ENCODE measurements at places on chromosomes 5 and 9.
A peak's percentile ranks its signal among the peaks of the same experiment; 100 is the strongest.

GRCh38 chr9:113919382-113919781 is 43.3 kb downstream of the ZNF618 start:
- DNase-seq = no peak

GRCh38 chr9:17025281-17025680 is 109.6 kb upstream of the CNTLN start:
- no peak for DNase-seq

DNA sequence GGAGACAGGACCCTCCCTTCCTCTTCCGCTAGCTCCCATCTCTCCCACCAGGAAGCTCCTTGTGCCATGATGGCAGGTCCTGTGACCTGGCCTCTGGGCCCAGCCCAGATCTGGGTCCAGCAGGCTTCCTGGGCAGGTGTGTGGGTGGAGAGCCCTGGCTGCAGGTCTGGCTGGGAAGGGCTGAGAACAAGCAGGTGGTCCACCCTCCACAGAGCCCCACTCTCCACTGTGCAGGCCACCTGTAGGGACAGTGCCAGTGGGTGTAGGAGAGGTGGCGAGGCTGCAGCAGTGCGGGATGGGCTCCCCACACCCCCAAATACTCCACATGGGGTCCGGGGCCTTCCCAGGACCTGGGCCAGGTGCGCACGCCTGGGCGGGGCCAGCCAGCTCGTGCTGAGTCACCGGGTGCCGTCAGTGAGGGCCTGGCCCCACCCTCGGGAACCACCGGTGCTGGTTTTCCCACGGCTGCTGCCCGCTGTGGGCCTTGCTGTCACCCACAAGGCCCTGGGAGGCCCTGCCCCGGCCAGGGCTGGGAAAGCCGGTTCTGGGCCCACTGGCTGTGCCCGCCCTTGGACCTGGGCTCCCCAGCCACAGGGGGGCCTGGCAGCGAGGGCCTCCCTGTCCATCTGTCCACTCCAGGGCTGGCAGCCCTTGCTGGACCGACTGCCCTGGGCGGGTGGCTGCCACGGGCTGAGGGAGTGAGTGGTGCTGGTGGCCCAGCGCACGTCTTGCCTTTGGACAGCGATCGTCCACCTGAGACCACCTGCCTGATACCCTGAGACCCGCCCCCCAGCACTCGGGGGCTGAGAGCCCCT is 9.3 kb upstream of the NRARP start:
- DNase-seq = no peak

DNA sequence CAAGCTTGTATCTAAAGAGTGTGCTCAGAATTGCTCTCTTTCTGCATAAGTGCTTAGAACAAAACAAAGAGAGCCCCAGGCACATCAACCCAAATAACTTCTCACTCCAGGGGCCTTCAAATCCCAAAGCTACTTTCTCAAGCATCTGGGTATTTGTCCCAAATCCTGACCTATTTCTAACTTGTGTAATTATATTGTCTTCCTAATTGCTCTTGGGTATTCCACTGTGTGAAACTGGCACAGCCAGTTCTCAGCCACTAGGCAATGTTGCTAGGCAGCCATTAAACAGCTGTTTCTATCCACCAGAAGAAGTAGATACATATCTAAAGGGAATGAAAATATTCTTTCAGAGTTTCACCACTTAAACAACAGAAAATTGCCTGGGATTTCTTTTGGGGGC is 198.8 kb downstream of the PRELID2 start:
- DNase-seq = no peak

GRCh38 chr5:40399349-40399748 is 280.4 kb upstream of the PTGER4 start:
- no peak for DNase-seq

DNA sequence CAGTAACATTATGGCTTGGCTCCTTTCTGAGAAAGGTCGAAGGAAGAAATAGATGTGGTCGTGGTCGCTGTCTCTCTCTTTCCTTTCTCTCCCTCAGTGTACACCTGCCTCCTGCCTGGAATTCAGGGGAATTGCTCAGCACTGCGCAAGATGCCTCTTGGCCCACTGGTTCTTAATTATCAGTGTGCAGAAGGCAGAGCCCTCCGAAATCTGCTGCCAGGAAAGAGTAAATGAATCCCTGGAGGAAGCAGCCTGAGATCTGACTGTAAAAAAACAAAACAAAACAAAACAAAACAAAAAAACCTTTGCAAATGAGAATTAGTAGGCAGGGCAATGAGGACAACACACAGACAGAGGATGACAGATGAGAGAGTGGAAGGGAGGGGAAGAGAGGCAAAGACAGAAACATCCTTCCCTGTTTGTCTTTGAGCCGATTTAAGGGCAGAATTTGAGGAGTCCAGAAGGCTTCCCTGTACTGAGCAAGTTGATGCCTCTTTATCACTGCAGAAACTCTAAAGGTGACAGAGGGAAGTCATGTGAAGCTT is 113.8 kb upstream of the PUM3 start:
- DNase-seq = no peak

DNA sequence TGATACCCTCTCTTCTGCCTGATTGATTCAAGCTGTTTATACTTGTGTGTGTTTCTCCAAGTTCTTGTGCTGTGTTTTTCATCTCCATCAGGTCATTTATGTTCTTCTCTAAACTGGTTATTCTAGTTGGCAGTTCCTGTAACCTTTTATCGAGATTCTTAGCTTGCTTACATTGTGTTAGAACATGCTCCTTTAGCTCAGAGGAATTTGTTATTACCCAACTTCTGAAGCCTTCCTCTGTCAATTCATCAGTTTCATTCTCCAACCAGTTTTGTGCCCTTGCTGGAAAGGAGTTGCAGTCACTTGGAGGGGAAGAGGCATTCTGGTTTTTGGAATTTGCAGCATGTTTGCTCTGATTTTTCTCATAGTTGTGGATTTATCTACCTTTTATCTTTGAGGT is 126.2 kb upstream of the FTMT start:
- DNase-seq = no peak

GRCh38 chr5:153276151-153276550 is 214.3 kb upstream of the GRIA1 start:
- DNase-seq = no peak

- DNase-seq = no peak
These were observed 27.7 kb downstream of the CLTA start for GRCh38 chr9:36218411-36218901.

DNA sequence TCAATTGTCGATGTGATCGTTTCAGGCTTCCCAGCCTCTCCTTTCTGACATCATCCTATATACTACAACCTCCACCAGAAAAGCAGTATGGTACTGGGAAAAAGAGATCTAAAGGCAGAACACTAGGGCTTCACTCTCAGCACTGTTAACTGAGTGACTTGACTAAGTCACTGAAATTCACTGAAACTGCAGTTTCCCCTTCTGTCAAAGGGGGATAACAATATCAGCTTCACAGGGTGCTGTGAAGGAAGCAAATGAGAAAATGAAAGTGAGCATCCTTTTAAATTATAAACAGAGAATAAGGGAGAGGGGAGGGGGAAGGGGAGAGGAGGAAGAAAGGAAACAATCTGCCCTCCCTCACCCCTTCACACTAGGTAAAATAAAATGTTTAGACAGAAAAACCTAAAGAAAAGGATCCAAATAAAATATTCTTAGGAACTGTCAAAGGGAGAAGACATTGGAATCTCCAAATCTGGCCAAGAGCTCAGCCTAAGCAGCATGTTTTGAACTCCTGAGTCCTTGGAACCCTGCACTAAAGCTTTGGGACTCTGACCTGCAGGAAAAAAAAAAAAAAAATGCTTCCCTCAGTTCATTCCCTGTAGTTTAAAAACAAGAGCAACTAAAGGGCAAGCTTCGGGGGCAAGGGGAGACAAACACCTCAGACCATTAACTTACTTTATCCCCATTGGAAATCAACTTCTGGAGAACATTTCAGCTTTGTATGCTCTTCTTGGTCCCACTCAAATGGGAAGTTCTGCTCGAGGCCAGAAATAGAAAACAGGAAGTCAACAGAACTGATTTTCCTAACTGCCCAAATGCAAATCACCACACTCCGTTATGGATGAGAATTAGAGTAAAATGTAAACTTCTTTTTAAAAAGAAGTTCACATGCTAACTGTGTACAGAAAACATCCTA is 178.3 kb downstream of the DEPDC1B start:
- DNase-seq = no peak

- no peak for DNase-seq
These were observed 56.6 kb downstream of the SMC5 start for GRCh38 chr9:70315389-70315788.

DNA sequence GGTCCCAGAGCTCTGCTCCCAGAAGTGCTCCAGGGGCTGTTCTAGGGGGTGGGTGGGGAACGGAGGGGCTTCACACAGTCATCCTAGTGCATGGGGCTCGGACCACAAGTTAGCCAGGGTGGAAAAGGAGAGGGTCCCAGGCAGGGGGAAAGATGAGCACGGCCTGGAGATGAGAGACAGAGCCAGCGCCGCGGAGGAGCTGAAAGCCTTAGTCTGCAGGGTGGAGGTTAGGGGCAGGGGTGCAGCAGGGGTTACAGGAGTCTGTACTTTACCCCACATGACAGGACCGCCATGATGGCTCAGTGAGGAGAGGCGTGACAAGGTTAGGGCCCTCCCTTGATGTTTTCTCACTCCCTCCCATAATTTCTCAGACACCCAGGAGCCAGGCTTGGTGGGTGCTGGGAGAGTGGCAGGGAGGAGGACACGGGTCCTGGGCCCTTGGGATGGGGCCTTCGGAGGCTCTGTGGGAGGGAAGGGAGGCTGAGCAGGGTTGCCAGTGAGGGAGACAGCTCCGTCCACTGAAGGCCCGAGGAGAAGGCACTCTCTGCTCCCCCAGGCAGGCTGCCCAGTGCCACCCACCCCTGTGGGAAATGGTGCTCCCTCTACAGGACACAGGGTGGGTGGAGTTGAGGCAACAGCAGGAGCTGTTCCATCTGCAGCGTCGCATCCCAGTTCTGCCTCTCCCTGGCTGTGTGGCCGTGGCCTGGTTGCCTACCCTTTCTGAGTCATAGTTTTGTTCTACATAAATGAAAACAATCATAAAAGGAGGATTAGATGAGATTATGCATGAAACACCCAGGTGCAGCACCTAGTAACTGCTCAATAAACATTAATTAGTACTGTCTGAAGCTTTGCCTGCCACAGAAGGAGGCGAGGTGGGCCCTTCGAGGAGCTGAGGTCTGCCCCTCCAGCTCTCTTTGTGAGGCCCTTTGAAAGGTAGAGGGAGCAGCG is 66.2 kb downstream of the NDST1 start:
- DNase-seq = no peak

- DNase-seq = no peak
These were observed 10.1 kb downstream of the GLIPR2 start for GRCh38 chr9:36146651-36147050.

DNA sequence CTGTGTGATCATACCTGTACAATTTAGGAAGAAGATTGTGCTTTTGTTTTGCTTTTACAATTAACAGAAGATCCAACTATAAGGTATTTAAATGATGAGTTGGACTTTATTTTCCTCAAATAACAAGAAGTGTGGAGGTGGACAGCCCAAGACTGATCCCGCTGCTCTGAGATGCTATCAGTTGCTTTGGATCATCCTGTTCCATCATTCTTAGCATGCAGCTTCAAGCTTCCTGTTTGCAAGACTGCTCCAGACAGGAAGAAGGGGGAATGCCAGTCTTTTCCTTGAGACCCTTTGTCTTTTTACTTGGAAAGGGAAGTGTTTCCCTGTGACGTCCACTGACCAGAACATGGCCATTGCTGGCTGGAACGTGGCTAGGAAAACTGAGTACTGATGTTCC is 250.8 kb downstream of the ZSWIM6 start:
- DNase-seq = no peak

GRCh38 chr9:81892440-81892839 is 35.8 kb upstream of the SPATA31D4 start:
- DNase-seq = no peak

GRCh38 chr5:116528519-116529234 is 45.9 kb downstream of the SEMA6A start:
- no peak for DNase-seq

DNA sequence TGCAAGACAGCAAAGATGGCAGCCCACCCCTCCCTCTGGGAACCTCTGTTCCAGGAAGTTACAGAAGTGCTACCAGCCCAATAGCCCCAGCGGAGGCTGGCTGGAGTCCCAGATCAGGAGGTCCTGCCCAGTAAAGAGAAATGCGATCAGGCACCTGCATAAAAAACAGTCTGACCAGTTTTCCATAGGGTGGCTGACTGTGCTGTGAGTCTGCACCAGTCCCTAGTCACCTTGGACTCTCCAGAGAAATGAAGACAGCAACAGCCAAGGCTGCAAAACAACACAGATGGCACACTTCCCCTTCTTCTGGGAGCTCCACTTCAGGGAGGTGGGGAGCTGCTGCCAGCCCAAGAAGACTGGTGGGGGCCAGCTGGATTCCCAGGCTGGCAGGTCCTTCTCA is 265.5 kb upstream of the PCSK5 start:
- no peak for DNase-seq

- DNase-seq = no peak
These were observed 53.1 kb downstream of the ADAMTS2 start for GRCh38 chr5:179292202-179292601.

GRCh38 chr9:37914154-37914551 is 10.2 kb upstream of the SLC25A51 start:
- DNase-seq = no peak

DNA sequence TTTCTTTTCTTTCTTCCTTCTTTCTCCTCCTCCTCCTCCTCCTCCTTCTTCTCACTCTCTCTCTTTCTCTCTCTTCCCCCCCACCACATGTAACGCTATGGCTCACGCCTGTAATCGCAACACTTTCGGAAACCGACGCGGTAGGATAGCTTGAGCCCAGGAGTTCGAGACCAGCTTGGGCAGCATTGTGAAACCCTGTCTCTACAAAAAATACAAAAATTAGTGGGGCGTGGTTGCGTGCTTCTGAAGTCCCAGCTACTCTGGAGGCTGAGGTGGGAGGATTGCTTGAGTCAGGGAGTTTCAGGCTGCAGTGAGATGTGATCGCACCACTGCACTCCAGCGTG is 736 bp upstream of the GLDC start:
- DNase-seq = no peak

DNA sequence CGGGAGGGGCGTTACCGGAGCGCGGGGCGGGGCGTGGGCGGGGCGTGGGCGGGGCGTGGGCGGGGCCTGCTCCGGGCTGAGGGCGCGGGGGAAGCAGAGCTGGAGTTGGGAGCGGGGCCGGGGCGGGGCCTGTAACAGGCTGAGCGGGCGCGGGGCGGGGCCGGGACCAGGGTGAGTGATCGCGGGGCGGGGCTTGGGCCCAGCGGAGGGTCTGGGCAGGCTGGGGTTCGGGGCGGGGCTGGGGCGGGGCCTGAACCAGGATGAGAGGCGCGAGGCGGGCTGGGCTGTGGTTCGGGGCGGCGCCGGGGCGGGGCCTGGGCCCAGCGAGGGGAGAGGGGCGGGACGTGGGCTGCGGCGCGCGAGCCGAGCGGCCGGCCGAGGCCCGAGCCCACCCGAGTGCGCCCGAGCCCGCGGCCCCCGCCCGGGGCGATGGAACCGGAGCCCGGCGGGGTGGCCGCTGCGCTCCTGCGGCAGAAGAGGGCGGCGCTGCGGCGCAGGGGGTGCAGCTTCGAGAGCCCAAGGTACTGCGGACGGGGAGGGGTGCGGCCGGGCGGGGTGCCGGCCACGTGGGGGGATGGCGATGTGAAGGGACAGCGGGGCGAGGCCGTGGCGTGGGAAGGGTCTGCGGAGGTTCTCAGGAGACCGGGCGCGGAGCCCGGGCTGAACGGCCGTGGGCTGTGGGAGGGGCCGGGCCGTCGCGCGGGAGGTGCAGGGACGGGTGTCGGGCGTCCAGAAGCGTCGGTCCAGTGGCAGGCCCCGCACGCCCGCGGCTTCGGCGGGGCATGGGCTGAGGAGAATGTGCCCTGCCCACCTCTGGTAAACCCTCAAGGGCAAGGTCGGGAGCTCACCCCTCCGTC is 39.5 kb upstream of the GARNL3 start:
- DNase-seq = peak; percentile 83
